ENCODE measurements at places on chromosomes 7 and 10.

DNA sequence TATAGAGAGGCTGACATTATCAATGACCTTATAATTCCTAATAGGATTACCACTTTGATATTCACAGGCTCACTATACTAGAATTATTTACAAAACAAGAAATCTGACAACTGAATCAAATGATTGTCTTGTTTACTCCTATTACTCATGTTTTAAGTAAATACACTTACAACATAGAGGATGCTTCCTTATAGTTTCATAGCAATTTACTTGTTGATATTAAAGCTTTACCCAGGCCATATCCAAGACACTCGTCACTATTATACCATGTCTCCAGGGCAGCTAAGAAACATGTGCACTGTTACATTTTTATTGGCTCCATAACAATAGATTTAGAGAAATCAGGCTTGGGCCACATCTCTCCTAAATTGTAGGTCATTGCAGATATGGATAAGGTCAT, 276.9 kb downstream of the HGF start:
- no peak for DNase-seq

DNA sequence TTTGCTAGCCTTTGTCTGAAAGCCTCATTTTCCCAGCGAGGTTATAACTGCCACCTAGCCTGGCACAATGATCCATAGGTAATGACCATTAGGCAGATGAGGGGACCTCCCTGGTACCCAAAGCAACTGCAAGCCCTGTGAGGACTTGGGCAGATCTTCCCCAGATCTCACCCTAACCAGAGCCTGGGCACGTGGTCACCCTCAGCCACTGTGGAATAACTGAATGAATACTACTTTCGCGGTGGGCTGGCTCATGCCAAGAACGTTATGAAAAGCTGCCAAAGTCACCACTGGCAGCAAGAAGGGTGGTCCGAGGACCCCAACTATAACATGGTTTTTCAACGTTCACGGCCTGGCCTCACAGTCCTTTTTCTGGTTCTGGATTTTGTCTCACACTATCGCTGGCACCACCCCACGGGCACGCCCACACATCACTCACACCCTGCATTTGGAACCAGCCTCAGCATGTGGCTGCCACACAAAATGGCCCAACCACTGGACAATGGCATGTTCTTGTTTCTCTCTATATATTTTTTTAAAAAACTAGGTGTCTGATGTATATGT, 3.4 kb downstream of the PRKAG2 start:
- DNase-seq = no peak

- no peak for DNase-seq
These were observed 11.1 kb upstream of the EMX2 start for GRCh38 chr10:117531371-117532002.

GRCh38 chr10:13404791-13405190, 56.7 kb upstream of the SEPHS1 start:
- DNase-seq = no peak

GRCh38 chr7:111933609-111934008, 272.6 kb downstream of the DOCK4 start:
- no peak for DNase-seq

DNA sequence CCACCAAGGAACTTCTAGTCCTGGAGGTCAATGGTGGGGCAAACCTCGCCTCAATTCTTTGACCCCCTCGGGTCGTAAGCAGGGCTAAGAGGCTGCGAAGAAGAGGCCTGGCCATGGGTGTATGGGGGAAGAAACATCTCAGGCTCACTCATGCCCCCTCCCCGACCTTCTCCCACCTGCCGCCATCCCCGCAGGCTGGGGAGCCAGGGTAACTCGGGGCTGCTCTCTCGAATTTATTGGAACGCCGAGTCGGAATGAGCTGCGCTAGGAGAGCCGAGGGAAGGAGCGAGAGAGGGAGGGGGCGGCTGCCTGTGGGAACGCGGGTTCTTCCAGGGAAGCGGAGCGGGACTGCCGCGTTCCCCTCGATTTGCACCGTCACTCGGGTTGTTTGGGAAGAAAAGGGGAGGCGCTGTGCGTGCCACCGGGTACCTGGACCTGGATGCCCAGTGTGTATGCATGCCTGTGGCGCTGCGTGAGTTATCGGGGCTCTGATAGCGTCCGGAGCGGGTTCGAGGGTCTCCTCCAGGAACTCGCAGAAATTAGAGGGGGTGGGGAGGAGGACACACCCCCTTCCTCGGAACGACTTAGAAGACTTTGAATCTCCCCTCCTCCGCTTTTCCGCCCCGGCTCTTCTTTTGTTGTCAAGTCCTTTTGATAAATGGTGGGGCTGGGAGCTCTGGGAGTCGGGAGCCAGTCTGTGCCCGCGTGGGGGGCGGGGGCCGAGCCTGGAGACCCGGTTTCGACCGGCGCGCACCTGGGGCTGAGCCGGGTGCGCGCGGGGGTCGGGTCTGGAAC, 1.8 kb upstream of the ZNF503 start:
- DNase-seq = peak; percentile 56

DNA sequence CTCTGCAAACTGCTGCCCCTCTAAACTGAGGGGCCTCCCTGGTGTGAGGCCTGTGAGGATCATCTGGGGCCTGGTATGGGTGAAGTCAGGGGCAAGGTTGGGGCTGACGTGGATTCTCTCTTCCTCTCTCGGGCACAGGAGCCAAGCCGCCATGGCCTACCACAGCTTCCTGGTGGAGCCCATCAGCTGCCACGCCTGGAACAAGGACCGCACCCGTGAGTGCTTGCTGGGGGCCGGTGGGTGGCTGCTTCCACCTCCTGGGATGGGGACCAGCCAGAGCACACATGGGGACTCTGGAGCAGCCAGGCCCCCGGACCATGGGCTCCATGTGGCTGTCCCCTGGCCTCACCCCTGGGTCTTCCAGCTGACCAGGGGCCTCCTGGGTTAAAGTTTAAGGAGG, 11.0 kb downstream of the ARPC1B start:
- DNase-seq = no peak

DNA sequence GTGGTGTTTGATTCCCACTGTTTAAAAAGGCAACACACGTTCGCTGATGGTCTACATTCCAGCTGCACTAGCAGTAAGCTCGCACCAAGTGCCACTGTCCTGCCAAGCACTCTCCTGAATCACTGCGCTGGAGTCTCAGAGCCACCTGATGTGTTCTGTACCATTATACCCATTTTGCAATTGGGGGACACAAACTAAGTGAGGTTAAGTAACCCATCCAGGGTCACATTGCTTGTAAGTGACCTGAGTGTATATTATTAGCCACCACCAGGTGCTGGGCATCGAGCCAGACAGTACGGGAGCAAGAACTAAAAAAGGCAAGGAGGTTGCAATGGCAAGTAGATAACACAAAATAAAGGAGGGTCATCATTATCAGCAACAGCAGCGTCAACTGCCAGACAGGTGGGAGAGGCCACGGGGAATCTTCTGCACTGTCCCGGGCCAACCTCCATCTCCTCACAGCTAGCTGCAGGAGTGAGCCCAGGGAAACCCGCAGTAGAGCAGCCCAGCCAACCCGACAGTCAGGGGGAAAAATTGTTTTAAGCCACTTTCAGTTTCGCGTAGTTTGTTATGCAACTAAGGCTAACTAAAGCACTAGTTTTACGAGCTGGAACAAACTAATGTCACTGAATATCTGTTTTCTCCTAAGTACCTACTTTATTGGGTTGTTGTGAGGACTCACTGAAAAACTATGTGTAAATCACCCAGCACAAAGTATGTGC, 712 bp upstream of the CPVL start:
- DNase-seq = peak; percentile 16

DNA sequence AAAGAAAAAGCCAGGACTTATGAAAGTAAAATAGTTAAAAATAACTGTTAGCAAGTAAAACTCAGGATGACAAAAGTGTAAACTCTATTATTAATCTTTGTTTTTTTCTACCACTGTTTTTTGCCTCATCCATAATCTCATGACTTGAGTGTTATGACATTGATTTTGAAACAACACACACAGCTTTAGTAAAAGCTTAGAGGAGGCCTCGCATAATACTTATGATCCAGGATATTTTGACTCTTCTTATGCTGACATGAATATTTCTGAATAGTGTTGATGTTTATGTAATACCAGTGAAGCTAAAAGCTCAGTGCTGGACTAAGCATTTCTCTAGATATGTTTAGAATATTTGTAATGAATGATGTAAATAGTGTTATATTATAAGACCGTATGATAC, 10.5 kb downstream of the KAT6B start:
- DNase-seq = no peak

Data from midbrain (tissue), 1 donor.